ENCODE measurements at places on chromosomes 11 and 22.

DNA sequence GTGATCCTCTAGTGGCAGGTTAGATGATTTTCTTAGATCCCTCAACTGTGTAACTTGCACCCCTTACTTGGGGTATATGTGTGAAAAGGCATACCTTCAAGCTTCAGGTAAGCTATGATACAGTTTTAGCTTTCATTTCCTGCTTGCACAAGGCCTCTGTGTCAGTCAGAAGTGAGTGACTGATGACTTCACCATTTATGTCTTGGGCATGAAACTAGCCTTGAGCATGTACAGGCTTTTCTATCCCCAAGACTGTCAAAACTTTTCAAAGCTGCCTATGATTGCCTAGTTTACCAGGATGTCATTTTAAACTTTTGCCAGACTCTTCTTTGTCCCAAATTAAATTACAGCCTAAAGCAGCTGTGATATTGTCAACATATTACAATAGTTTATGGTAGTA is 286.1 kb upstream of the CNTN5 start:
- no peak for DNase-seq

DNA sequence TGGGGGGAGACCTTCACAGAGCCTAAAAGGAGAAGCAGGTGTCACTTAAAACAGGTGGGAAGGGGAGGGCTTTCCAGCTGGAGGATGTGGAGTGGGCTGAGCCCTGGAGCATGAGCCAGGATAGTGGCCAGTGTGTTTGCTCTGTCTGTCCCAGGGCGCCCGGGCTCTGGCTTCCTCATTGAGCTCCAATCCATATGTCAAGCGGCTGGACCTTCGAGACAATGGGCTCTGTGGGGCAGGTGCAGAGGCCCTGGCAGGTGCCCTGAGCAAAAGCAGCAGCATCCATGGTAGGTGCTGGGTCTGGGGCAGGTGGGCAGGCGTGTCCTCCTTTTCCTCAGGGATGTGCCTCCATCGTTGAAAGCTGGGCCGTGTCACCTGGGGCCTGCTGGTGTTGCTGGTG is 2.0 kb downstream of the LRRC74B start:
- no peak for DNase-seq

GRCh38 chr11:119729951-119730613 is 1.1 kb upstream of the NECTIN1 start:
- no peak for DNase-seq

- DNase-seq: no peak
Observed at GRCh38 chr11:116703421-116703820, 69.4 kb downstream of the BUD13 start.

DNA sequence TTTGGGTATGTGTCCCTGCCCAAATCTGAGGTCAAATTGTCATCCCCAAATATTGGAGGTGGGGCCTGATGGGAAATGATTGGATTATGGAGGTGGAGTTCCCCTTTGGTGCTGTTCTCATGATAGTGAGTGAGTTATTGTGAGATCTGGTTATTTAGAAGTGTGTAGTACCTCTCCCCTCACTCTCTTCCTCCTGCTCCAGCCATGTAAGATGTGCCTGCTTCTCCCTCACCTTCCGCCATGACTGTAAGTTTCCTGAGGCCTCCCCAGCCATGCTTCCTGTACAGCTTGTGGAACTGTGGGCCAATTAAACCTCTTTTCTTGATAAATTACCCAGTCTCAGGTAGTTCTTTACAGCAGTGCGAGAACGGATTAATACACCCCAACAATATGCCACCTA is 9.0 kb downstream of the GAB2 start:
- DNase-seq: no peak

DNA sequence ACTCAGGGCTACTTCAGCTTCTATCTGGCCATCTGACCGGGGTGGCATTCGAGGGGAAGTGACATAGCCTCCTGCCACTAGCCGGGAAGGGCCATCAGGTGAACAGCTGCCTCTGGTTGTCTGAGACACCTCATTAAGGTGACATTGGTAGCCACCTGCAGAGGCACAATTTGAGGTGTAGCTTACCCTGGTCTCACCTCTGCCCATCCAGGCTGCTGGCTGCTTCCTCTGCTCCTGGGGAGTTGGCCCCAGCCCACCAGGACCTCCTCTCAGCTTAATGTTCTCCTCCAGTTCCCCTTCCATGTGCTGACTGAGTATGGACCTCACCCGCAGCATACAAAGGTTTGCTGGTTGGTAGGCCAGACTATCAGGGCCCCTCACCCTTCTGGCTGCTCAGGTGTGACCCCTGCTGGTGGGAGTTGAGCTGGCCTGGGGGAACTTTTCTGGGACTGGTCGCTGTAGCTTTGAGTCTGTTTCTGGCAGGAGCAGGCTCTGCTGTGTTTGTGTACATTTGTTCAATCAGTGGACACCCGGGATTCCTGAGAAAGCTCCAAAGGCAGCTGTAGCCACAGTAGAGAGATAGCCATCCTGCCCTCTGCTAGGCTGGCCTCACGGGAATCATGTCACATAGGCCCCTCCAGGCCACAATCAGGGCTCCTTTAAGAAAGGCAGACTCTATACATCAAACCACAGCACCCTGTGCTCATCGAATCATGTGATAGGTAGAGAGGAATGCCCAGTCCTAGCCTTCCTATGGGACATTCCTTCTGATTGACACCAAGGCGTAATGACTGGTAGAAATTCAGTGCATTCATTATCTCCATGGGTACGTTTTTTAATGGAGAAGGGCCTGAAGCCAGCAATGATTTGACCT is 295.1 kb upstream of the PLET1 start:
- peak; percentile 55 for DNase-seq

- DNase-seq: no peak
Observed at GRCh38 chr11:20114588-20114987, 45.7 kb downstream of the DBX1 start.

- DNase-seq: no peak
Observed at GRCh38 chr11:95360377-95361075, 129.5 kb upstream of the SESN3 start.

DNA sequence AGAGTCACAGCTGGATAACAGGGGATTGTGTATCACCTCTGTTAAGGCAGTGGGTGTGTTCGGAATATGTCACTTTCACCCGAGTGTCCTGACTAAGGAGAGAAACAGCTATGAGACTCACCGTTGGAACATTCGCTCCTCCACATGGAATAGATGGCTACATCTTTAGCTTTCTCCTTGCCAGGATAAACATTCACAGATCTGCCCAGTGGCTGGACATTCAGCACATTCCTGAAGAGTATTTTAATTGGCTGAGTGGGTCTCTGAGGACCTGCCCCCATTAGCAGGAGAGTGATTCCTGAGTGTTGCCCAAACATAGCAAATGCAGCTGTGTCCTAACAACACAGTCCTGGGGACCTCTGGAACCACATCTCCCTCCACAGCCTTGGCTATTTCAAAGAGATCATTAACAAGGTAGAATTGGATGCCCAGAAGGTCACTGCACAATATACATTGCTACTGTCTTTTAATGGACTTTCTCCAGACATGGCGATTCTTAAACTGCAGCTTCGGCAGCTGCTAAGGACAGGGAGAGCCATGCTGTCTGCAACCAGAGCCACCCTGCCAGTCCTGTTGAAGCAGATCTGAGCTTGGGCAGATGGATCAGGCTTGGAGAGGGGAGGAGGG is 435.0 kb upstream of the CADM1 start:
- DNase-seq: no peak

DNA sequence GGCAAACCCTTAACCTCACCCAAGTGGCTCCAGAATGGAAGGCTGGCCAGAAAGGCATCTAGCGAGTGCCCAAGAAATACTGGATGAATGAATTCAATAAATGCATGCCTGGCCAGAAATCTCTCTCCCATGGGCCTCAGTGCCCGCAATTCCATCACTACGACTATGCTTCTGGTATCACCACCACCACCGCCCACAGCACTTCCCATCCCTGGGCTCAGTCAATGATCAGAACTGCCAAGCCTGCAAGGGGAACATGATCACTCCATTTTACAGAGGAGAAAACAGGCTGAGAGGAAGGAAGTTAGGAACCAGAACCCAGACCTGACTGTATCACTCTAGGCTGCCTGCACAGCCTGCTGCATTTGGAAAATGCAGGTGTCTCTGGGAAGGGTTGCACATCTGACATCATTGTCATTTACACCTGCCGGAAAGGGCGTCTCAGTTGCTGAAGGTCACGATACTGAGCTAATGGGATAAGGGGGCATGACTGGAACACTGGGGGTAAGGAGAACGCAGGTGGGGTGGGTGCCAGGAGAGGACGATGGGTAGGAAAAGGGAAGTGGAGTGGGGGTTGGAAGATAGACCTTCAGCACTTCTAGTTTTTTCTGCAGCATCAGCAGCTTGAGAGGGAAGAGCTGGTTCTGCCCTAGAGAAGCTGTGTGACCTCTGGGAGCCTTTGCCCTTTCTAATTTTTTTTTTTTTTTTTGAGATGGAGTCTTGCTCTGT is 3.2 kb downstream of the GPR152 start:
- DNase-seq: no peak

- no peak for DNase-seq
Observed at GRCh38 chr11:134518616-134519389, 106.8 kb upstream of the B3GAT1 start.

DNA sequence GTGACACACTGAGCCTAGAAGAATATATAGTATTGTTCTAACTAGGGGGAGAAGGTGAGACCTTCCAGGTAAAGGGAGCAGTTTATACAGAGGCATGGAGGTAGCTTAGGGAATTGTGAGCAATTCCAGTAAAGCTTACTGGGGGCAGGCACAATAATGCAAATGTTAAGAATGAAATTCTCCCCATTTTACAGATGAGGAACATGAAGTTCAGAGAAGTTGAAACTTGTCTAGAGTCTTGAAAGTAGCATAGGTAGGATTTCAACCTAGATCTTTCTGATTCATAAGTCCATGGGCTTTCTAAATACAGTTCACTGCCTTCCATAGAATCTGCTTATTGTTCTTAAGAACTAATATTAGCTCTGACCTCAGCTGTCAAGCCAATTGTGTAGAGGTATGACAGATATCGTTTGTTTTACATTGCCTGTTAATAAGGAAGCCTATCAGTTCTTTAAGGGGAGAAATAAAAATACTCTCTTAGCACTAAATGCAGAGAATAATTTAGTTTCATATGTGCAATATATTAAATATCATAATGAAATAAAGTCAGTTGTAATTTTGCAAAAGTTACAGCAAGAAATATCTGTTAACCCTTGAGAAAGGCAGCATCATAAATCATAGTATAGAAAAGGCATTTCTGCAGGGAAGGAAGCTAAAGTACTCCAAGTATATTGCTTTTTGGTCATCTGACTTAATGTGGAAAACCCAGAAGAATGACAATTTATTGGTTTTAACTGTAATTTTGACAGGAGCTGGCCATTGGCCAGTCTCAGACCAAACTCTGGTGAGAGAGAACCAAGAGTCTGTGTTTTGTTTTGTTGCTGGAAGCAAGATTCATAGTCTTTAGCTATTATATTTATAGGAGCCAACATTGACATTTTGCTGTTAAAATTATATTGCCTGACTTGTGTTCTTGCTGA is 181.8 kb downstream of the UVRAG start:
- DNase-seq: no peak

DNA sequence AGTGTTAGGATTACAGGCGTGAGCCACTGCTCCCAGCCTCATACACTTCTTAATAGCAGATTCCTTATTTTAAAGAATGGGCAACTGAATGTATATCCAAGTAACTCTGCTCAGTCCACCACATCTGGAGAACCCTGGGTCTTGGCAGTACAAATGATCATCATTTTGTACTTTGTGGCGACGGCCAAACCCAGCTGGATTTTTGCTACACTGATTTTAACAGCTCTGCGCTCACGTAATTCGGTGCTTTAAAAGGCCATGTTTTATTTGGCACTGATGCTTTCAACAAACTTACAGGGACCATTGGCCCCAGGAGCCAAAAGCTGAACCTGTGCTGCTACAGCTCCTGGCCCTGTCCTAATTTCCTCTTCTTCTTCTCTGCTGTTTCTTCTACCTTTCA is 60.8 kb upstream of the PDE3B start:
- no peak for DNase-seq

- DNase-seq: peak; percentile 100
Observed at GRCh38 chr11:64241241-64241490, 271 bp downstream of the FKBP2 start.

- DNase-seq: no peak
Observed at GRCh38 chr22:29454276-29454675, 15.9 kb downstream of the RFPL1 start.

GRCh38 chr11:5486421-5486820 is 2.1 kb upstream of the OR52D1 start:
- DNase-seq: no peak

DNA sequence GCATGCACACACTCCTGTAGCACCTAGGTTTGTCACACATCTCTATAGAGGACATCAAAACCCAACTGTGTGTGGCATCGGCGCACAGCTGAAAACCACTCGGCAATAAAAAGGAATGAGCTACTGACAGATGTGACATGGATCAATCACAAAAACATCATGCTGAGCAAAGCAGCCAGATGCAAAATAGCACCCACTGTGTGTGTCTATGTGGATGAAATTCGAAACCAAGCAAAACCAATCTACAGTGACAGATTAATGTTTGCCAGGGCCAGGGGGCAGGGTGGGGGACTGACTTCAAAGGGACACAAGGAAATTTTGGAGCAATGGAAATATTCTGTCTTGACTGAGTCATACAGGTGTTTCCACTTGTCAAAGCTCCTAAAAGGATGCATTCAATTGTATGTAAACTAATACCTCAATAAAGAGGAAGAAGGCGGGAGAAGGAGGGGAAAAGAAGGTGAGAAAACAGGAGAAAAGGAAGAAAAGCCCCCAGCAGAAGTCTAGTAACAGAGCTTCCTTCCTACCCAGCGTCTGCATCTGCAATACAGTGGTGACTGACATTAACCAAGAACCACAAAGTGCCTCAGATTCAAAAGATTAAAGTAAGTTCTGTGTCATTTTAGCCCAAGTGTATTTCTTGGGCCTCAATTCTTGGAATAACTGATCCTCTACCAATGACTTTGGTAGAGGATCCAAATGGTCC is 49.8 kb downstream of the PACSIN2 start:
- peak; percentile 68 for DNase-seq

DNA sequence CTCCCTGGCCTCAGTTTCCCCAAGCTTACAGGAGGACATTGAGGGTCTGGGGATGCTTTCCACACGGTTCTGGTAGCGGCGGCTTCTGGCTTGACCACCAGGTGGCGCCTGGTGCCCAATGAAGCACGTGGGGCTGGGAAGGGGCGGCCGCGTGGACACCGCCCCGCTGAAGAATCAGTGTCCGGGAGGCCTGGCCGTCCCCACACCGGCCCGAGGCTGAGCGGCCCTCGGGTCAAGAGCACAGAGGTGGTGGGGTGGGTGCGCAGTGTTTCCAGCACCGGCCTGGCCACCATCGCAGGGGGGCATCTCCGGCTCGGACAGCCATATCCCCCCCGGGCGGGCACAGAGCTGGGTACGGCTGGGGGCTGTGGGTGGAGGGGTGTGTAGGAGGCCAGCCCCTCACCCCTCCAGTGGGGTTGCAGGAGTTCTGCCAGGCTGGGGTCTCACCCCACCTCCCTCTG is 27.8 kb upstream of the PPARA start:
- DNase-seq: peak; percentile 71
